ENCODE measurements at places on chromosomes 13 and 19. TPM values are rescaled to one million over a fixed set of nuclear protein-coding genes. Genes with fewer than 3 reads are reported as not detected.

The VSTM1 gene
- not detected for total RNA-seq

DNA sequence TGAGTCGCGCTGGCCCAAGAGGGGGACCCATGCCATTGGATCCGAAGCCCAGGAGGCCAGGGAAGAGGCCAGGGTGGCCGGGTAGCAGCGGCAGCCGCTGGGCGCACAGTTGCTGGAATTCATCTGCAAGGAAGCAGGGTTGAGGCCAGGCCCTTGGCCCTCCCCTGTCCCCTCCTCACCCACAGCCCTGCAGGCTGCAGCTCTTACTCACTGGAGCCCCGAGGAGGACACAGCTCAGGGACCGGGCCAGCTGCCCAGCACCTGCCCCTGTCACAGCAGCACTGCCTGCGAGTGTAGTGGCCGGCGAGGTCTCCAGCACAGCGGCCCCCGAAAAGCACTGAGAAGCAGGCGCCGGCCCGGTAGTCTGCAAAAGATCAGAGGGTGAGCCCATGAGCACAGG, 11.2 kb downstream of the FBN3 start:
- DNase-seq, result no peak

The LAIR1 gene
- total RNA-seq, result 9.9 TPM

The ERICH6B gene
- total RNA-seq, result not detected

DNA sequence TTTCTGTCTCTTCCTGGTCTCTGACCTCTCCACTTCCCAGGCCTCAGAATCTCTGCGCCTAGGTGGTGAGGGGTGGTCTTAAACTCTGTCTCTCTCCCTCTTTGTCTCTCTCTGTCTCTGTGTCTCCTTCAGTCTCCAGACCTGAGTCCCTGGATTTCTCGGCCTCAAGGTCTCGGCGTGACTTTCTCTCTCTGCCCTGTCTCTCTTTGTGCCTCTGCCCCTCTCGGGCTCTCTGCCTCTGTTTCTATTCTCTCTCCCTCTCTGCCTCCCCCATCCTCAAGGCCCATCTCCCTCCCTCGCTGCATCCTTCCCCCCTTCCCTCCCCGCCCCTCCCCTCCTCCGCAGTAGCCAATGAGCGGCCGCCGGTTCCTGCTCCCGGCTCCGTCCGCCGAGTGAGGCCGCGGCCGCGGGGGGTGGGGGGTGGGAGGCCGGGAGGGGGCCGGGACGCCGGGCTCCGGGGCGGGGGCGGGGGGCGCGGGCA, at the start of gene CACNG7:
CACNG7 (plus strand) TSS at position 344 of the 481 bp plus-strand sequence. CDS start 3,554 bp downstream, outside the sequence.
- DNase-seq, result no peak
